ENCODE measurements at places on chromosomes 6 and 20. TPM values are rescaled to one million over a fixed set of nuclear protein-coding genes. Genes with fewer than 3 reads are reported as not detected.

Gene OXT
- not detected for total RNA-seq

- no peak for DNase-seq
Observed at GRCh38 chr20:19275038-19275629, 62.7 kb downstream of the SLC24A3 start.

- no peak for DNase-seq
Observed at GRCh38 chr6:14697427-14697826, 548.4 kb upstream of the JARID2 start.

GRCh38 chr20:61736751-61737310, 328.9 kb downstream of the TAF4 start:
- no peak for DNase-seq

Data from HCT116 (cell line).